Activated CD4-positive, alpha-beta T cell treated with anti-CD3 and anti-CD28 coated beads, Interleukin-2, amount 10 ng/mL, durations not matched to agents 7 days and 5 days (primary cell): ENCODE measurements at places on chromosomes 13 and 19.

DNA sequence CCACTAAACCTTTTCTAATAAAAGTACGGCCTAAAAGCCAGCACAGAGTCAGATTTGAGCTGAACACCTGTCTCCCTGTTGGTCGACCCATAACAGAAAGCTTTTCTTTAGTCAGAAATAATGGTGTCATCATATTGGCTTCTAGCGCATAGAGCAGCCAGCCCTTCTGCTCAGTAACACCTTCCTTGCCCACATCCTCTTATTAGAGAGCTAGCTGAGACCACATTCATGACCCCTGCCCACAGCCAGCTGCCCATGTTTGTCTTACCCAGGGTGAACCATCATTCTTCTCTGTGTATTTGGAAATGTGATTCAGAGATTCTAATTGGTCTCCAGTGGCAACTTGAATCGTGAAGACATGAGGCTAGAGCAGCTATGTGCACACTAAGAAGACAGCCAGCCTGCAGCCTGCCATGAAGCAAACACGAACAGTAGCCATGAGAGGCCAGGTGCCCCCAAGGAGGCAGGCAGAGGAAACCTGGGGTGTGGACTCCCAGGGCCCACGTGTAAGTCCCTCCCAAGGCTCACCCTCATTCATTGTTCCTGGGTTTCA lies 82.3 kb upstream of the PDCD5 start:
- no peak for DNase-seq

GRCh38 chr19:3857449-3858003 lies 11.3 kb downstream of the ZFR2 start:
- DNase-seq = no peak

- DNase-seq = no peak
Measured at GRCh38 chr19:28656644-28657043, 556.3 kb downstream of the UQCRFS1 start.

- no peak for DNase-seq
Measured at GRCh38 chr13:20721454-20722357, 18.2 kb downstream of the IL17D start.

GRCh38 chr13:108281901-108282300 lies 12.4 kb downstream of the TNFSF13B start:
- DNase-seq = no peak

GRCh38 chr19:40604647-40605215 lies 3.6 kb downstream of the LTBP4 start:
- DNase-seq = peak; percentile 22
